ENCODE measurements at places on chromosomes 3 and 15.

DNA sequence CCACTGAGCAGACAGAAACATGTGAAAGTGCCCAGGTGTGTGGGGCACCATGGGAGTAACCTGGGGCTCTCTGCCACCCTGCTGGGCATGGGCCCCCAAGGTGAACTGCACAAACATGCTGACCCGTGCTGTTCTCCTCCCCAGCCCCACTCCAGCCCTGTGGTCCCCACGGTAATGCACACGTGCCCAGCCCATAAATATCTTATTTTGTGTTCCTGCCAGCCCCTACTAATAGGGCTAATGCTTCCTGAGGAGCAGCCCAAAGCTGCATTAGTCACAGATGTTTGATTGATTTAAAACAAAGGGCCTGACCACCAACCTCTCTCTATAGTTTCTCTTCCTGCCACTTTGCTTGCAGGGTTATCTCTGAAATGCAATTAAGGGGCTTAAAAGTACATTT lies 95.4 kb downstream of the ABHD5 start:
- no peak for DNase-seq

DNA sequence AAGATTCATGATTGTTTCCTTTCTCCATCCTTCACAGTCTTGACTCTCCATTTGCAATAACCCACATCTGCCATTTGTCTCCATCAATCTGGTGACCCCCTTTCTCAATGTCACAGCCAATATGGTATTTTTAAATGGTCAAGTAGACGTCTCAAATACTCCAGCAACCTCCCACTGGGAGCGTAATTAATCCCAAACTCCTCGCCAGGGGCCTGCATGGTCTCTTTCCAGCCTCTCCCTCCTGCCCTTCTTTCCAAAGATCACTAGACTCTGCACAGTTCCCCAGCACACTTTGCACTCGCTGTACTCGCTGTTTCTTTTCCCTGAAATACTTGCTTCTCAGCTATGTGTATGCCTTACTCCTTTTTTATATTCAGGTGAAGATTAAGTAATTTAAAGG lies 115.3 kb downstream of the PLCH1 start:
- DNase-seq = no peak

- no peak for DNase-seq
Measured at GRCh38 chr3:194056731-194057415, 79.1 kb upstream of the HES1 start.

DNA sequence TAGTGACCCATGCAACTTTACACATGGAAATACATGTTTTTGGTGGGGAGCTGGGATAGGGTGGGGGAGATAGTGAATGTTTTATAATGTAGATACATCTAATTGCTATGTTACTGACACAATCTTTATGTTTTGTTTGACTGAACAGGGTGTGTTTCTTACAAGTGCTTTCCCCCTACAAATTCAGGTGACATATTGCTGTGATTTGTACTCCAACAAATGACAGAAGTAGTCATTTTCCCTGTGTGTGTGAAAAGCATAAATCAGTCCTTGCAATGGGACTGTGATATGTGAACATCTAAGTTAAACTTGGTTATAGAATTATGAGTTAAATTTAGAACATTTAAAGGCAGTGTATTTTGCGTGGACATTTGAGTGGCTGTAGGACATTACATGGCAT lies 27.3 kb downstream of the OTOL1 start:
- DNase-seq = no peak

DNA sequence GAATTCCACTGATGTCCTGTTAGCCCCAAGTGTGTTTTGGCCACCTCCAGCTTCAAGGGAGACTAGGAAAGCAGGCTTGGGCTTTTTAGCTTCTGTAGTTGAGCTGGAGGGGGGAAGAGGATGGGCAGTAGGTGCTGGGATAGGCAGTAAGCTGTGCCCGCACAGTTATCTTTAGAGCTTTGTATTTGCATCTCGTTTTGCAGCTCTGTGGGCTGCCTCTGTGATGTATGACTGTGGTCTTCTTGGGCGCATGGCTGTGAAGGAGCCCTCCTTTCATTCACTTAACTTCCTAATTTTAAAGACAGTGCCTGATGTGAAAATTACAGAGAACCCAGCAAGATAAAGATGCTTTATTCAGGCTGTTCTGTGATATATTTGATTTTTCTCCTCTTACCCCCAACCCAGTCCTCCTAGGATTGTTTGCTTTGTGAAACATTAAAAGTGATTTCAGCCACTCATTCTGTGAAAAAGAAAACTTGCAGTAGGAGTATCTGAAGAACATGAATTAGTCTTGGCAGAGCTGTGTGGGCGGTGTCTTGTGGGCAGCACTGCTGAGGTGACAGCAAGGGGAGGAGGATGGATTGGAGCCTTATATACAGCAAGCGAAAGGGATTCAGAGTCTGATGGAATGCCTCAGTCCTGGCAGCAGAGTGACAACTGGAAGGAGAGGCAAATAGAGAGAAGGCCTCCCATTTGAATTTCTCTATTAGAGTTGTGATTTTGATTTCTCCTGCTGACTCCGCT lies 74.3 kb downstream of the LARS2 start:
- peak; percentile 65 for DNase-seq
